Stimulated activated CD8-positive, alpha-beta memory T cell treated with anti-CD3 and anti-CD28 coated beads, Interleukin-15, amount 100 ng/mL, for 4 hours (primary cell): ENCODE measurements at places on chromosomes 1 and 21.

GRCh38 chr1:238951809-238952208, 434.6 kb upstream of the CHRM3 start:
- no peak for DNase-seq

DNA sequence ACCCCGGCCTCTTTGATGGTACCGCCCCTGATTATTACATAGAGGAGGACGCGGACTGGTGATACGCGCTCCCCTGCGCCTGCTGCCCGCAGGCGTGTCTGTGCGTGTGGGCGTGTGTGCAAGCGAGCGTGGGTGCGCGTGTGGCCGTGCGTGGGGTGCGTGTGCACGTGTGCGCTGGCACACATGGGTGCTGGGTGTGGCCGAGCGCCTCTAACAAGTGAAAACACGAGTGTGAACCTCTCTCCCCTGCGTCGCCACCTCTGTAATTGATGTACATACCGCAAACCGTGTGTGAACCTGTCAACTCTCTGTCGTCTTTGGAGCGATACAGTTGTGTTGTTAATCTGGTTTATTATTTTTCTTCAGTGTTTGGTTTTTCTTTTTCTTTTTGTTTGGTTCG, 87.8 kb upstream of the TMEM51 start:
- no peak for DNase-seq

DNA sequence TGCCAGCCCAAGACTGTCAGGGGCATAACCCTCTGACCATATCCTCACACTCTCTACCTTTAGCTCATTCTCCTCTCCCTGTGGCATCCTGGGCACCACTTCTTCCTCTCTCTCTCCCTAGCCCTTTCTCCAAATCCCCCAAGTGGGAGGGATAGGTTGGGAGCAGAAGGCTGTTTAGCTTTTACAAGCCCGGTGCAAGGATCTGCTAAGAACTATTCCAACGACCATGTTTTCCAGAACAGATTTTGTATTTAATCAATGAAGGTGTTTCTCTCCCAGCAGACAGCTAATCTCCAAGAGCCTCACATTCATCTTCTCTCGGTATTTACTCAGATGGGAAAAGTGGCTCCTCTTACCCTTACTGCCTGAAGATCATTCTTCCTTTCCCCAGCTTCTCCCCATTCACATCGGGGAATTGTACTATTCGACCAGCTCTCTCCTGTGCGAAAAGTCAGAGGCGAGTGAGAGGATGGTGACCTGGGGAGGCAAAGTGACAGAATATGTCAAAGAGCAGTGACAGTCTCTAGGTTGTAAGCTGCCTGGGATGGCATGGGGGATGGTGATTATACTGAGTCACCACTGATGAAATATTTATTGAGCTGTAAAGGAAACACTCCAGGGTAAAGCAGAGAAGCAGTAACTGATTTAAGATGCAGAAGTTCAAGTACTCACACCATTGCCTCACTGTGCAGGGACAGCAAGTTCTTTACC, 47.0 kb upstream of the RBM15 start:
- DNase-seq, result no peak

- no peak for DNase-seq
Measured at GRCh38 chr1:205967554-205968335, 24.5 kb upstream of the SLC26A9 start.

GRCh38 chr1:88398338-88398737, 285.7 kb upstream of the PKN2 start:
- no peak for DNase-seq

DNA sequence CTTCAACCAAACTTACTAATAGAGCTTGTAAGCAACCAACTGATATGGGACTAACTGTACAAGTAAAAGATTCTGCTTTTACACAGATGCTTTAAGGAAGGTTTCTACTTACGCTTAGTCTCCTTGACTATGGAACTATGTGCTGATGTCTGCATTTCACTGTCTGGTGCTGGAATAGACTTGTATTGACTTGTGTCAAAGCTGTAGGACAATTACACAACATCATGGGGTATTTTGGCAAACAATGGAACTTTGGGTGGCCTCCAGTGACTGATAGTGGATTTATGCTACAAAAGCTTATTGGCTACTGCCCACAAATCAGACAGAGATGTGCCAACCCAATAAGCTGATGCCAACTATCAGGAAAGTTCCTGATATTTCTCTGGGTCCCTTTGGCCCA, 10.6 kb downstream of the CBR1 start:
- DNase-seq, result no peak
